ENCODE measurements at places on chromosomes 6 and 20.

- no peak for DNase-seq
Observed at GRCh38 chr6:94735270-94735669, 842.1 kb upstream of the MANEA start.

- DNase-seq: no peak
Observed at GRCh38 chr6:157050537-157051265, 272.6 kb downstream of the TMEM242 start.

- no peak for DNase-seq
Observed at GRCh38 chr6:102562713-102563112, 1169.2 kb downstream of the GRIK2 start.

DNA sequence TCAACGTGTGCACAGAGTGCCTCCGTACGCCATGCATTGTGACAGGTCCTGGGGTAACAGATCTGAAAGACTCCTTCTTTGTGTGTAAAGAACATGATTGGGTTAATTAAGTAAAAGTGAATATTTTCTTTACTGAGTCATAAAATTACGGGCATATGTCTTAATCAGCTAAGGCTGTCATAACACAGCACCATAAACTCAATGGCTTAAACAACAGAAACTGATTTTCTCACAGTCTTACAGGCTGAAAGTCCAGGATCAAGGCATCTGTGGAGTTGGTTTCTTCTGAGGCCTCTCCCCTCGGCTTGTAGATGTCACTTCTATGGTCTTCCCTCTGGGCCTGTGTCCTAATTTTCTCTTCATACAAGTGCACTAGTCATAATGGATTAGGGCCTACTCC, 176.9 kb downstream of the MTFR2 start:
- DNase-seq: no peak

GRCh38 chr6:129673748-129674147, 36.2 kb downstream of the ARHGAP18 start:
- no peak for DNase-seq

GRCh38 chr6:70103798-70104197, 199.1 kb downstream of the COL9A1 start:
- no peak for DNase-seq

DNA sequence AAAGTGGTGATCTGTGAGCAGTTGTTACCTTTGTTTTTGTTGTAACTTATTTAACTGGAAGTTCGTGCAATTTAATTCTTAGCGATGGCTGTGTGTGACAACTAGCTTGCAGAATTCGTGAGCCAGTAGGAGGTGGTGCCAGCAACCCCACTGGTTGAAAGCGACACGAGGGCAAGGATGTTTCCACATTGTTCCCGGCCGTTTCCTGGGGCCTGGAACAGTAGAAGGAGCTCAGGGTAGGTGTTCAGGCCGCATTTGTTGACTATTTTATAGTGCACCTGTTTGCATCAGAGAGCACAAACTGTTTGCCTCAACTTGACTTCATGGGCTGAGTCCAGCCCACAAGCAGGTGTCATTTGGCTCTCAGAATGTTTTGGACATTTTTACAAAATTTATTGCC, 112.1 kb upstream of the PTPN1 start:
- DNase-seq: no peak

DNA sequence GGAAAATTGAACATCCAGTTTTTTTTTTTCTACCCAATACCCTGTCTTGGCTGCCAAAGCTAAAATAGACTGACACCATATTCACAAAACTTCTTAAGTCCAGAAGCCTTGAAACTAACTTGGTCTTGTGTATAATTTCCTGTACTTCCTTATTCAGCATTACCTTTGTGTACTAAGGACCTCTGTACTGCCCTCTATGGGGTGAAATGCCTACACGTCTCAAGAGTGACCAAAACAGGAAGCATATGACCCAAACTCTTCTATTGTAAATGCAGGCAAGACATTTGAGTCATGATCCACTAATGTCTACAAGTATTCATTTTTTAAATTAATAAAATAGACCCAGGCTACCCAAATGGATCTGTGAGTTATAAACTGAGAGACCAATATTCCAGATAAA, 50.4 kb downstream of the HMGCLL1 start:
- DNase-seq: no peak

DNA sequence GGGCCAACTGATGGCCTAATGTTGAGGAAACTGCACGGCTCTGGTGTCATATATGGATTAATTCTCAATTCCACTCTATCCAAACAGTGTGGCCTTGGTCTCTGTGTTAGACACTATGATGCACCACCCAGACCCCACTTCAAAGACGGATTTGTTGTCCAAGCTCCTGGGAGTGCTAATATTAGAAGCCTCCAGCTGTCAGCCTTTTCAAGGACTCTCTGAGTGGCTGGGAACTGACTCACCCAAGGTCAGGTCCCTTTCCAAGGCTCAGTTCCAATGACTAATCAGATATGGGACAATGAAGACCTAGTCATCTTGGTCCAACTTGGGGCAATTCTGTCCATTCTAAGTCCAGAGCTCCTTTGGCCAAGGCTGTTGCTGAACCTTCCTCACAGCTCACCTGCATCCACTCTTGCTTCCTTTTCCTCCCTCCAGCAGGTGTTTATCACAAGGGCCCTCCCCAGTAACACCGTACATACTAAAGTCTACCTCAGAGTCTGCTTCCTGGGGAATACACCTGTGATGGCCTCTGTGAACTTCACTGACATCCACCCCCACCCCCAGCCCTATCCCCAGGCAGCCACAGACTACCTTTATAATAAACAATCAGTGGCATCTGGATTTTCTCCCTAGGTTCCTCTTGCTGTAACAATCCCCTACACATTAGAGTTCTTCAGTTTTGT, 7.2 kb upstream of the IL20RA start:
- no peak for DNase-seq

- DNase-seq: no peak
Observed at GRCh38 chr6:28653876-28654275, 128.2 kb downstream of the GPX5 start.

DNA sequence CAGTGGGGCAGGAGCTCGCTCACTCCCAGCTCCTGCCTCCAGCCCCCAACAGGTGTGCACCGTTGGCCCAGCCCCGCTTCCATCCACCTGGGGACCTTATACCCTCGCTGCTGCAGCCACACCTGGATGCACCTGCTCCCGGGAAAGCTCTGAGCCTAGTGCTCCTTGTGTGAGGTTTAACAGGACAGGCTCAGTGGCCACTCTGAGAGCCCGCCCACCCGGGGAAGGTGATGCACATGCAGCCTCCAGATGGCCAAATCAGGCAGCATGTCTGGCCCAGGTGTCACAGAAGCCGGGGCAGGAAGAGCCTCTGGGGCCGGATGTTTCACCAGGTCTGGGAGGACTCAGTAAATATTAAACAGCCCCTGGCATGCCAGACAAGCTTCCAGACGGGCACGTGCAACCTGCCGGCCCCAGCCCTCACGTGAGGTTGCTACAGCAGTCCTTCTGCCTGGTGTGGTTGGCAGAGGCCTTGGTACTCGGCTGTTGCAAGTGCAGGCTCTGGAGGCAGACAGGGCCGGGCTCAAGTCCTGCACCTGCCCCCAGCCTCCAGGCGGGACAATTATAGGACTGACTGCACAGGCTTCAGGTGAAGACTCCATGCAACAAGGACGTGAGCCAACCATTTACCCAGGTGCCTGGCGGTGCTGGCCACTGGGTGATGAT, 66.9 kb downstream of the RIPOR3 start:
- peak; percentile 78 for DNase-seq

- no peak for DNase-seq
Observed at GRCh38 chr6:139406577-139407343, 32.3 kb upstream of the CITED2 start.

GRCh38 chr6:149823013-149823412, 41.1 kb downstream of the LRP11 start:
- no peak for DNase-seq

- no peak for DNase-seq
Observed at GRCh38 chr20:11271920-11272594, 598.3 kb upstream of the JAG1 start.

- DNase-seq: no peak
Observed at GRCh38 chr6:107545763-107546162, 55.8 kb downstream of the SOBP start.

- no peak for DNase-seq
Observed at GRCh38 chr20:6746901-6747609, 20.4 kb upstream of the BMP2 start.

DNA sequence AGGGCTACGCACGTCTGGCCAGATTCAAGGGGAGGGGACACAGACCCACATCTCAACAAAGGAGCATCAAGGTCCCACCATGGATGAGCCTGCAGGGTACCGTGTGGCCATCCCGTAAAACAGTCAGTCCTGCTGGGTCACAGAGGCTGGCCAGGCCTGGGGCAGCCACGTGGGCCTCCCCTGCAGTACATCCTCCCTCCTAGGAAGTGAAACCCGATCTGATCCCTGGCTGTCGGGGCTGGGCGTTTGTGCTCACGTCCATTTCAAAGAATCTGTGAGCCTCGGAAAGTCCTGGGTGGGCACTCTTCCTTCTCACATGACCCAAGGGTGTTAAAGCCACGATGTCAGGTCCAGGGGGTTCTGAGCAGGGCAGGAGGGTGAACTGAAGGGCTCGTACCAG, 14.3 kb downstream of the SULF2 start:
- DNase-seq: no peak

DNA sequence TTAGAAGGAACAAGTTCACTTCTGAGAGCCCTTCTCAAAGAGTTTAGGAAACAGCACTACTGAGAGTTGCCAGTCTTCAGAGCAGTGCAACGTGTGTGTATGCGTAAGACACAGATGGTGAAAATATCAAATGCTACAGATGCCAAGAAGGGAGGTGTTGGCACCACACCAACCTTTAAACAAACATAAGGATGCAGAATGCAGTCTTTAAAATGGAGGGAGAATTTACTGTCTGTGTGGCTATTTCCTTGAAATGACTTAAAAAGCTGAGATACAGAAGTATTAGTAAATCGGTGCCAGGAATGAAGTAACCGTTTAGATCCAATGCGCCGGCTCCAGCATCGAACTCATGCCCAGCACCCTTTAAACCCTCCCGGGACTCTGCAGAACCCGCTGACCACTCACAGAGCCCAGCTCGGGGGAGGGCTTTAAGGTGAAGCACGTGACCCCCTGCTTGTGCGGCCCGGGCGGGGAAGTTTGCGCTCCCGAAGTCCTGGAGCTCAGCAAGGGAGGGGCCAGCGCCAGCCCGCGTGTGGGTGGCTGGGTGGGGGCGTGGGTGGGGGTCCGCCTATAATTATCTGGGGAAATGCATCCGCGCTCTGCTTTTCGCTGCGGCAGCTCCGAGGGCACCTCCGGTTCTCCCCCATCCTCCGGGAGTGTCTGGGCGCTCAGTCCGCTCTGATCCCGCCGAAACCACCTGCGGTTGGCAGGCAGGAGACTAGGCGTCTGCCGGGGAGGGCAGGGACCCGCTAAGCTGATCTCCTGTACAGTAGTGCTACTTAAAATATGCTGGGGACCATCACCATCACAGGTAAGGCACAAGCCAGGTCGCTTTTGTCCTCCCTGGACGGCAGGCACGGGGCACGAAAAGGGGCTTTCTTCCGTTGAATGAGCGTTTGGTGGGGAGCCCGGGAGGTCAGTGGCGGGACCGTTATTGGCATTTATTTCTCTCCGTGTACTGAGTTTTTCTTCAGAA, 66.0 kb downstream of the ZBTB2 start:
- DNase-seq: no peak

GRCh38 chr20:12764053-12764452, 244.7 kb upstream of the SPTLC3 start:
- no peak for DNase-seq

- DNase-seq: no peak
Observed at GRCh38 chr6:80235647-80236046, 129.2 kb downstream of the BCKDHB start.

- DNase-seq: no peak
Observed at GRCh38 chr6:151381722-151382121, 9.6 kb downstream of the ZBTB2 start.

GRCh38 chr6:111550953-111551352, 54.7 kb downstream of the TRAF3IP2 start:
- no peak for DNase-seq

DNA sequence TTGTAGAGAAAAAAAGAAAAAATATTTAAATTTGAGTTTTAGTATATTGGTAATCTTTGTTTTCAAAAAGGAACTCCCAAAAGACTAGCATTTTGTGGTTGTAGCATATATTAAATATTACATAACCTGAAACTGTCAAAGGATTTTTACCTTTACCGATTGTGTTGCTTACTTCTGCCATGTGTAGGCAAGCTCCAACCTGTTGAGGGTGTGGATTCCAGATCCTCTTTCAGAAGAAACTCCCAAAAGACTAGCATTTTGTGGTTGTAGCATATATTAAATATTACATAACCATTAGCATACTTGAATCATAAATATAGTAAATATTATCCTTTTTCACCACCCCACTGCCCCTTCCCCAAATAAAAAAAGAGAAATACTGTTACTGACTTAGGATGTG, 3.2 kb downstream of the DSE start:
- no peak for DNase-seq

DNA sequence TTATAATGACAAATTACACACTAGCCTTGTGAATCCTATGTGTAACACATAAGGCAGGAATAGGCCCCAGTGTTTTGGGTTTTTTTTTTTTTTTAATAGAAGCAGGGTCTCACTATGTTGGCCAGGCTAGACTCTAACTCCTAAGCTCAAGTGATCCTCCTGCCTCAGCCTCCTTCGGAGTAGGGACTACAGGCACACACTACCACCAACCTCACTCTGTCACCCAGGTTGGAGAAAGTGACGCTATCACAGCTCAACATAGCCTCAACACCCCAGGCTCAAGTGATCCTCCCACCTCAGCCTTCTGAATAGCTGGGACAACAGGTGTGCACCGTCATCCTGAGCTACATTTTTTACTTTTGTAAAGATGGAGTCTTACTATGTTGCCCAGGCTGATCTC, 205.8 kb upstream of the RREB1 start:
- no peak for DNase-seq

- no peak for DNase-seq
Observed at GRCh38 chr20:45113865-45114264, 1.1 kb downstream of the WFDC5 start.

DNA sequence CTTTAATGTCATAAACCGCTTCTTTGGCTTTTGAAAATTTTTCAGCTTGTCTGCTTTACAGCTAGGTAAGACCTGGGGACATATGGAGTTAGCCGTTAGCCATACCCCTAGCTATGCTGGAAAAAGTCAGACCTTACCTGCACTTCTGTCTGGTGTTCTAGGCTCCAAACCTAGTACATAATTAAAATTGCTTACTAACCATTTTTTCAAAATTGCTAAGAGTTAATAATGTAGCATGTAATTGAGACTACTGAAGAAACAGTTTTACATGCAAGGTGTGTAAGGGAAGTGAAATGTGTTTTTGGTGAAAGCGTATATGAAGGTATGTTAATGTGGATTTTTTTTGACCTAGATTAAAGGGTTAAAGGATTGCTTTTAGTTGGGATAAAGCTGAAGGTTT, 336.9 kb downstream of the RNF144B start:
- no peak for DNase-seq

DNA sequence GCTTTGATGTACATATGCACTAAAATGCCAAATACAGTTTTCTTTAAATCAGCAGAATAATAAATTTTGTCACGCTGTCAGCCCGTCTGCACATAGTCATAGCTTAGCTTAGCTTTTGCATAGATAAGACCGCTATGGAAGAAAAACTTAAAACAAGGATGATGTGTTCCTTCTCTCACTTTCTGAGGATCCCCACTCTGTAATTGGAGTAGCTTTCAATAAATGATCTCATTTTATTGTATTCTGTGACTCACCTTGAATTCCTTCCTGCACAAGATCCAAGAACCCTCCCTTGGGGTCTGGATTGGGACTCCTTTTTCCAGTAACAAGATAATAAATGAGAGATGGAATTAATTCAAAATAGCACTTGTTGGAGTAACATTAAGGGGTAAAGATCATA, 186.2 kb downstream of the CDH26 start:
- DNase-seq: no peak

All from NCI-H345 (cell line).